HT1080 (cell line): ENCODE measurements at places on chromosomes 6 and 20.
A peak's percentile ranks its signal among the peaks of the same experiment; 100 is the strongest.

DNA sequence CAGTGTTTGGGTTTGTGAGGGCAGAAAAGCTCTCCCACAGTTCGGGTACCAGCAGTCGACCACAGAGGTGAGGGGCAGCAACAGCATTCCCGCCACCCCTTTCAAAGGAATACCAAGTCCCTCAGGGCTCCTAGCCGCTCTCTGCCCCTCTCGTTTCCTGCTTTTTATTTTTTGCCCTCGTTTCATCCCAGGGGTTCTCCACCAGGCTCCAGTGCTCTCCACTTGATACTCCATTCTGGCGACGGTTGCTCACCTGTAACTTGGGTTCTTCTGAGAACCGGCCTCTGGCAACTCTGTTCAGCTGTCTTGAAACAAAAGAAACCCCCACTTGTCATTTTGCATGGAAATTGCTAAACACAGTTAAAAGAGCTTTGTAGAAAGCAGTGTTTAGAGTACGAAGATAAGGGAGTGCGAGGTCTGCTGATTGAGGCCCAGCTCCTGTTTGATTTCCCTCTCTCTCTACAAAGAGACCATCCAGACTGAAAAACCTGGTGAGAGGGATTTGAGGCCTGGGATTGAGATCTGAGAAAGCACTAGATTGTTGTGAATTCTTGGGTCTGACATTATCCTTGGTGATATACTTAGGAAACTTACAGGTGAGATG is 28.7 kb downstream of the IGF2R start:
- no peak for DNase-seq

DNA sequence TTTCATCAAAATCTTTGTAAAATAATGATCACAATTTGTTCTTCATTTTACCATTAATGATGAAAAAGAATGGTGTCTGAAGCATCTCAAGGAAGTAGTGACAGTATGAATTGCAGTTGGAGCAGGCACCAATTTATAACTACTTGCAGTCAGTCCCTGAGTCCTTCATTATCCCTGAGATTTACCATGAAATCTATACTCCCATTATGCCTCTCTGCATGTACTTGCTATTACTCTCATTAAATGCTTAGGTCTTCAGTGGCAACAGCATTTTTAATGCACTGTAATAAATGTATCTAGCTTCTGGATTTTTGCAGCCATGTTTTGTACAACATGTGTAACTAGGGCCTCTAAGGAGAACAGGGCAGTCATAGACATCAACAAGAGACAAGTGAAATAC is 708.8 kb downstream of the EYS start:
- no peak for DNase-seq

GRCh38 chr20:37421988-37422387 is 76.0 kb downstream of the SRC start:
- DNase-seq = no peak

DNA sequence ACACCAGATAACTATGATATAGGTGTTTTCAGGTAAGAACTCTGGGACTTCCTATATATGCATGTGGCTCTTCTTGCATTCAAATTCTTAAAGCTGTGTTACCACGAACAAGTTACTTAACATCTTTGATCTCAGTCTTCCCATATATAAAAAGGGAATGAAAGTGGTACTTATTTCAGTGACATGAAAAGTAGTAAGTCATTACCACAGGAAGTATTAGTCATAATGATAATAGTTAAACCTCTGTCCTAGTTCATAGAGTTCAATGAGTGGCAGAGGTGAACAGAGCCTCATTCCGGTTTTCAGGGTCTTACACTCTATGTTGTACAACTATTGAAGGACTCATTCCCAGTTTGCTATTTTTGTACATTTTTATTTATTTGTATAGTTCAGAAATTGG is 237.0 kb downstream of the NKAIN2 start:
- peak; percentile 36 for DNase-seq

DNA sequence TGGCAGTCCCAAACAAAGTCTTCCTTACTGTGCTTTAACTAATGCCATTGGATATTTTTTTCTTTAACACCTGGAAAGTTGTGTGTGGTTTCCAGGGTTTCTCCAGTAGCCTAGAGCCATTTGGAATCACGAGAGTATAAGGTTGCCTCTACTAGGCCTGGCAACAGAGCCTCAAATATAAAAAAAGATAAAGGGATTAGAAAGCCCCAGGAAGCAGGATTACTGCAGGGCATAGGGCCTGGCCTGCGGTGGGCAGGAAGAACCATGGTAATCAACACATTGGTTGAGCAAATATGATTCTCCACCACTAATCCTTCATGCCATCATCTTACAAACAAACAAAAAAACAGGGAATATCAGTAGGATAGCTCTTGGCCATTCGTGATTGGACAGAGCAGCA is 177.8 kb upstream of the GGTLC1 start:
- DNase-seq = no peak

- no peak for DNase-seq
These were observed 16.7 kb upstream of the PDYN start for GRCh38 chr20:2010533-2010932.

GRCh38 chr6:109998159-109998785 is 20.2 kb downstream of the GPR6 start:
- peak; percentile 5 for DNase-seq

GRCh38 chr6:109008054-109008453 is 86.6 kb downstream of the SESN1 start:
- DNase-seq = no peak

GRCh38 chr6:13678255-13678983 is 33.2 kb downstream of the RANBP9 start:
- DNase-seq = no peak

GRCh38 chr6:155670655-155671054 is 215.0 kb upstream of the NOX3 start:
- no peak for DNase-seq

DNA sequence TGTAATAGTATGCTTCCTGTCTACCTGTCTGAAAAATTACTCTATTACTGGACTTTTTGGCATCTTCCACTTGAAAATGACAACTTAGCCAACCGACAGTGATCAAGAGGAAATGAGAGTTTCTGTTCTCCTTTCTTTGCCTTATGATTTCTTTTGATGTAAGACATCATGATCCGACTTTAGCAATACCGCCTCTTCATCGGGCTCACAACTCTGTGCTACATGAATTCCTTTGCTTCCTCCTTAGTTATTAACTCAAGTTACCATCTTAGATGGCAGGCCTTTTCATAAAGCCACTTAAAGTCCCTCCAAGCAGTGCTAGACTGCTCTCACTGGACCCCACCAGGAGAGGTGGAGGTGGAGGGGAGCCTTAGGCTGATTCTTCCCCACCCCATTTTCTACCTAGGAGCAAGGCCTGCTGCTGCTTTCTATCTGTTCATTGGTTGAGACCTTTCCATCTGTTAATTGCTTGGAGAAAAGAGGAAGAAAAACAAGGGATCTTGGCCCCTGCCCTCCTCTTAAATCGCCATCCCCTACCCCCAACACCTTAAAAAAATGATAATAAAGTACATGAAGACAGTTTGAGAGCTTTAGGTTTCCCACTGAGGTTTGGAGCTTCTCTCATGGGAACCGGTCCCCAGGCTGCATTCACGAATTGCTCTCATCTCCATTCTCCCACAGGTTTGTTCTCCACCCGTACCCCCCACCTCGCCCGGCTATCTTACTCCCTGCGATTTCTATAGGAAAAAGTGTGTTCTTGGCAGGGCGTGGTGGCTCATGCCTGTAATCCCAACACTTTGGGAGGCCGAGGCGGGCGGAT is 21.6 kb upstream of the MCM3 start:
- DNase-seq = no peak

DNA sequence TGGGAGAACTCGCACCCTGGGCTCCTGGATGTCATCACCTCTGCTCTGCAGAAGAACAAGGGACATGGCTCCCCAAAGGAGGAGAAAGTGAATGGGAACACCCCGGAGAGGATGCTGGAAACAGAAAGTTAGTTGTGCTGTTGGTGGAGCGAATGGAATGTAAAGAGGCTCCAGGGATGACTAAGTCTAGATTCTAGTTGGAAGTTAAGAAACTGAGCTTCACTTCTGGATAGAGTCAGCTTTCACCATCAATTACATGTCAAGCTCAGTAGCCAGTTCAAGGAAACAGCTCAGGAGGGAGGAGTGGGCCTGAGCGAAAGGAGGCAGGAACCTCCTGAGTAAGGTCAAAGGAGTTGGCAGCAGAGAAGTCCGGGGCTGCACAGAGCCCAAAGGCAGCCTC is 132.1 kb upstream of the ARID1B start:
- peak; percentile 32 for DNase-seq

- DNase-seq = no peak
These were observed 34.3 kb upstream of the LAMP5 start for GRCh38 chr20:9480066-9480465.

- no peak for DNase-seq
These were observed 48.4 kb upstream of the CDYL start for GRCh38 chr6:4727671-4728435.

- peak; percentile 94 for DNase-seq
These were observed 5.2 kb downstream of the FAXC start for GRCh38 chr6:99344289-99344688.

DNA sequence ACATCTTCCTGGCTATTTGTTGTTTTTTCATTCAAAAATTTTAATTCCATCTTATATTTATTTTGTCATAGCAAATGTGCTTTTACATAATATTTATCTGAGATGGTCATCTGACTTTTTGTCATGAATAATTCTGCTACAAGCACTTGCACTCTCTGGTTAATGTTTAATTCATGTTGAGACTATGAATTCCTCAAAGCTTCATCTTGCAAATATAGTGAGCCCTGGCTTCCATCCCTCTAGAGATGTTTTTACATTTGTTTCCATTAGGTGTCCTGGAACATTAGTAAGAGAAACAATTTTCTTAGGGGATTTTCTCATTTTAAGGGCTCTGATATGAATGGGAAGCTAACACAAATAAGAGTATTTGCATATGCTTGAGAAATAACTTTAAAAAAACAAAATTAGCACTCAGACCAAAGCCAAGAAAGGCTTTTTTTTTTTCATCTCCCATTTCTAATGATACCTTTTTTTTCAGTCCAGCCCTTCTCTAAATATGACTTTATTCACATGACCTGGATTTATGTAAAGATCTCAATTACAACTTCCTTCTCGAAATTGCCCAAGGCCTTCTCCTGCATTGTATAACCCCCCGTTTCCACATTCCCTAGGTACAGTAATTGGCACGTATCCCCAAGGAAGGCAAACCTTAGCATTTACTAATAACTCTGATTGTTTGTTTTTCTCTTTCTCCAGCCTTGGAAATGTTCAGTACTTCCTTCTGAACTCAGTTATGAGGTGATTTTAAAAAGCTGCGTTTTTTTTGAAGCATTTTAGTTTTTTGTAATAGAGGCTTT is 797.0 kb upstream of the GJE1 start:
- DNase-seq = no peak

- DNase-seq = no peak
These were observed 89.9 kb downstream of the BTBD9 start for GRCh38 chr6:38549795-38550194.

DNA sequence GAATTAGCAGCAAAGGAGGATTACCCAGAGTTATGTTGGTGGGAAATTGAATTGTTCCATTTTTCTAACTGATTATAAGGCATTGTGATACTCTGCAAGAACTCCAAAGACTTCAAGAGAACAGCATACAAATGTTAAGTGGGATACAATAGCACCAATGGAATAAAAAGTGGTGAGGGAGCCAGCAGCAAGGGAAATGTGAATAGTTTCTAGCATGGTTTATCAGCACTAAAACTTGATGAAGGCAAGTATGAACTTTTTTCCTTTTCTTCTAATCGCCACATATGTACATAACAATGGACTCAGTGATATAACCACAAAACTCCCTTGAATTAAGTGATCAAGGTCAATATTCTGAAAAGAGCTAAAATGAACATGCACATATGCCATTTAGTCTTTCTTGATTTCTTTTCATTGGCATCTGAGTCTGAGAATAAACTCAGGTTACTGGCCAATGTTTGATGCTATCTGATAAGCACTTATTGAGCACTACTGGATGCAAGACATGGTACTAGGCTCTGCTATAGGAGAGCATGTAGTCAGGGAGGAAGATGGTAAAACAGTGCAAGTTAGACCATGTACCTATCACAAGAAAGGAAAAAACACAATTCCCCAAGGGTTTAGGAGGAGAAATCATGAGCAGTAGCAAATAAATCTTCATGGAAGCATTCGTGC is 36.6 kb upstream of the NOX3 start:
- no peak for DNase-seq

- no peak for DNase-seq
These were observed 453.0 kb downstream of the LMBRD1 start for GRCh38 chr6:69343851-69344250.

GRCh38 chr6:80094017-80094416 is 12.5 kb upstream of the BCKDHB start:
- DNase-seq = peak; percentile 9

DNA sequence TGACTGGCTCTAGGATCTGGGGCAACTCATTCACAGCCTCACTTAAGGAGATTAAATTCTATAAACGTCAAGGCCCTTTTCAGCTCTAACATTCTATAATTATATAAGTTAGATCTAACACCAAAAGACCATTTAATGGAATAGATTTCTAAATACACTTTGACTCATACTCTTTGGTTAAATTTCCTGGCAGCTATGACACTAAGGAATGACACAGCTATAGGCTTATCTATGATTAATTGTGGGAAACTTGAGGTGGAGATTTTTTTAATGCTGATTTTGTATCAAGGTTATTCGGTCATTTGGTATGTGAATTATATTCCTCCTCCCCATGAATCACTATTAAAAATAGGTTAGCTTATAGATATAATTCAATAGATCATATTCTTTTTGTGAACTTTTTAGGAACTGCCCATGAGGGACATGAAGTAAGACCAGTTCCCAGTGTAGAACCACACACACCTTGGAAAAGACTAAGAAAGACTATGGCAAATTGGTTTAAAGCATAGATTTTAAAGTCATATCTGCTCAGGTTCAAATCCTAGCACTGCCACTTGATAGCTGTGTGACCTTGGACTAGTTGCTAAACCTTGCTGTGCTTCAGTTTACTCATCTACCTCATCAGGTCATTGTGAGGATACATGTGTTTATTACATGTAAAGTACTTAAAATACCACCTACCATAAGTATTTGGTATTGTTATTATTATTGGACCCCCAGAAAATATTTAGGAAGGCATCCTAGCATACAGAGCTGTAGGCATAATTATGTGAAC is 116.0 kb downstream of the CRYBG1 start:
- DNase-seq = peak; percentile 86

DNA sequence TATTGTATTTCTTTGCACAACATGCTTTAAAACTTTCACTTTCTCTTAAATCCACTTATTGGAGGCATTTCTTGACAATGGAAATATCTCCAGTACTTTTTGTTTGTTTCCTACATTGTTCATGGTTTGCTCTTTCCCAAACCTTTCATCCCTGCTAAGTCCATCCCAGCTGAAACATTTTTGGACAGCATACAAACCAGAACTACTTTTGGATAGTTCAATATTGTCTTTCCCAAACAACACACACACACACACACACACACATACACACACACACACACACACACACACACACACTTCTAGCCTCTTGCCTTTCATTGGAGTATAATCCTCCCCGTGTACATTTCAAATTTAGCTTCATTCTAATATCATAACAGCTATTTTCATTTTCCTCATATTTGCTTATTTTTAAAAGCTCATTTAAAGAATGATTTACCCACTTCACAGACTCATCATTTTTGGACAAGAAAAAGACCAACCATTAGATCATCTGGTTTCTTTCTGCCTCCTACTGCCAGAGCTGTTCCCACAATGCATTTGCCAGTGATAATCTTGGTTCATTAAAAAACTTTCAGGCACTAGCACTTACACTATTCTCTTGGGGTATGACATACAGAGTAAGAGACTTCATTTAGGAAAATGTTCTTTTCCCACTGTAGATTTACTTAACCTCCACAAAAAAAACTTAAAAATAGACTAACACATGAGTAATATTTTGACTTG is 248.1 kb downstream of the CD109 start:
- no peak for DNase-seq

- DNase-seq = peak; percentile 52
These were observed 19.2 kb downstream of the MRPS18A start for GRCh38 chr6:43668151-43669028.
